Gastrocnemius medialis (tissue), 4 donors: ENCODE measurements at places on chromosomes 4 and X. TPM values are rescaled to one million over a fixed set of nuclear protein-coding genes. Genes with fewer than 3 reads are reported as not detected.

DNA sequence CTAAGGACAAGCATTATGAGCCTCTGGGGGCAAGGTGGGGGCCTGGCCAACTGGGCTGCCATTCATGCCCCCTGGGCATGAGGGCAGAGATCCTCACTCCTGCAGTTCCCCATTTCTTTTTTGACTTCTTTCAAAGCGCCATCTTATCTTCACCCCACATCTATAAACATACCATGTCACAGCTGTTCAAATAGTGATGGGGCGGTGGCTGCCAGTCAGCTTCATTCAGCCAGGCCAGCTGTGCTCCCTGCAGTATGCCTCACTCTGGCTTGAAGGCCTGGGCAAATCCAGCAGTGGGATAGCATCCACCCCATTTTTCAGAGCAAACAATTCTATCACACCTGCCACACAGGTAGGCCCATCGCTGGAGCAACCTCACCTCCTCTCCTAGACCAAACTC is 85.5 kb downstream of the NHSL2 start:
- no peak overlapping the region for H3K27ac ChIP-seq
- no peak overlapping the region for H3K4me3 ChIP-seq
- DNase-seq: no peak
- H3K4me1 ChIP-seq: no peaks in the 10 kb centered on the region
- H3K36me3 ChIP-seq: no peaks in the 10 kb centered on the region
- H3K27me3 ChIP-seq: no peaks in the 10 kb centered on the region

- DNase-seq: no peak
- H3K27me3 ChIP-seq: no peaks in the 10 kb centered on the region
- H3K27ac ChIP-seq: no peak overlapping the region
- H3K36me3 ChIP-seq: no peaks in the 10 kb centered on the region
- H3K4me1 ChIP-seq: no peaks in the 10 kb centered on the region
These were observed 1888.3 kb upstream of the PCDH7 start for GRCh38 chr4:28831867-28832266.

- H3K27ac ChIP-seq: no peak overlapping the region
- H3K4me3 ChIP-seq: no peak overlapping the region
- no peaks in the 10 kb centered on the region for H3K36me3 ChIP-seq
- no peak for DNase-seq
- H3K27me3 ChIP-seq: no peaks in the 10 kb centered on the region
These were observed 60.8 kb downstream of the SHROOM2 start for GRCh38 chrX:9847071-9847470.

DNA sequence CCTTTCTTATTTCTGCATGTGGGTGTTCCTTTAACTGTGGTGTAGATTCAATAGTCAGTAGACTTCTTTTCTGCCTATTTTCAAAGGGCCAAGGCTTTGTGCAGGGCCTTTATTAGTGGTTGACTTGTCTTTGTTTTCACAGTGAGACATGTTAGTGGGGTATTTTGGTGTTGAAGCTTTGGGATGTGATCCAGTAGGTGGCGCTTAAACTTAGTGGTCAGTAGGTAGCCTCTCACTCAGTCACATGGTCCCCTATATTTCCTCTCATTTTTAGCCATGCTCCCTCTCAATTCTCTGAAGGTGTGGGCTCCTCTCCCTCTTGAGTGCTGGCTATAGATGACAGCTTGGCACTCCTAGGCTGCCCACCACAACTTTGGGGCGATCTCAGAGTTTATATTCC is 23.4 kb upstream of the SLC10A7 start:
- no peaks in the 10 kb centered on the region for H3K36me3 ChIP-seq
- no peak for DNase-seq
- no peak overlapping the region for H3K4me3 ChIP-seq

NALF2 gene
- not detected for total RNA-seq

CLNK gene
- total RNA-seq: not detected
